ENCODE measurements at places on chromosomes 16 and 17. TPM values are rescaled to one million over a fixed set of nuclear protein-coding genes. Genes with fewer than 3 reads are reported as not detected.

The NPIPA2 gene
- total RNA-seq = 0.87 TPM

The FSCN2 gene
- 3.1 TPM for total RNA-seq

The WFDC1 gene
- total RNA-seq = 3.5 TPM

DNA sequence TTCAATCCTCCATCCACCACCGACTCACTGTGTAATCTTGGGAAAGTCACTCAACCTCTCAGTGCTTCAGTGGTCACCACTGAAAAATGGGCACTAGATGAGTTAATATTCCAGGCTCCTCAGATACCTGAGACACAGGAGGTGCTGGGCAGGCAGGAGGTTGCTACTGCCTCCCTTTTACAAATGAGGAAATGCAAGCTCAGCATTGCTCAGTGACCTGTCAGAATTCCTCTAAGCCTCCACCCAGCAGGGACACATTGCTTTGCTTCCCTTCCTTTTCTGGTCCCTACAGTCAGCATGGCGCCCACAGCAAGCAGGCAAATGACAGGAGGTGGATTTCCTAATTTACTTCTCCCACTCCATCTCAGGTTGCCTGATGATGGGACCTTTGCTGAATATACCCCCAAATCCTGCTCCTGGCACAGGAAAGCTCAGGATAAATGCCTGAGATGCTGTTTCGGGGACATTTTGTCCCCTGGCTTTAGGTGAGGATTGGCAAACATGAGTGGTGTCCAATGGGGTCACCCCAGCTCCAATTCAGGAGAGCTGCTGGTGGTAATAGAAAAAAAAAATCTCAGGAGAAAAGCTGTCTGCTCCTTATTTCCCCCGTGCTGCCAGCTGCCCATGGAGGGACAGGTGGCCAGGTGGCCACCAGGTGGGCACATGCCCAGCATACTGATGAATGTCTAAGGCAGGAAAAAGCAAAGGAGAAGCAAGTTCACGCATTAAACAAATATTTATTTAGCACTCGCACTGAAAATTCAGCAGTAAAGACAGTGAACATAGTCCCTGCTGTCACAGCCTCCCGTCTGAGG, 5.0 kb upstream of the KRT13 start:
- DNase-seq = no peak
- no peaks in the 10 kb centered on the region for H3K36me3 ChIP-seq
- no peak overlapping the region for H3K4me3 ChIP-seq
- no peaks in the 10 kb centered on the region for H3K27me3 ChIP-seq
- H3K27ac ChIP-seq = no peak overlapping the region
- H3K4me1 ChIP-seq = peaks cover 16% of the 10 kb centered on the region

- peaks cover 22% of the 10 kb centered on the region for H3K36me3 ChIP-seq
- no peaks in the 10 kb centered on the region for H3K27me3 ChIP-seq
- peak overlapping the region; percentile 98 for H3K27ac ChIP-seq
- H3K4me1 ChIP-seq = peaks cover 51% of the 10 kb centered on the region
- H3K4me3 ChIP-seq = peak overlapping the region; percentile 79
Measured at GRCh38 chr17:1486802-1487695, 5.4 kb downstream of the MYO1C start.

DNA sequence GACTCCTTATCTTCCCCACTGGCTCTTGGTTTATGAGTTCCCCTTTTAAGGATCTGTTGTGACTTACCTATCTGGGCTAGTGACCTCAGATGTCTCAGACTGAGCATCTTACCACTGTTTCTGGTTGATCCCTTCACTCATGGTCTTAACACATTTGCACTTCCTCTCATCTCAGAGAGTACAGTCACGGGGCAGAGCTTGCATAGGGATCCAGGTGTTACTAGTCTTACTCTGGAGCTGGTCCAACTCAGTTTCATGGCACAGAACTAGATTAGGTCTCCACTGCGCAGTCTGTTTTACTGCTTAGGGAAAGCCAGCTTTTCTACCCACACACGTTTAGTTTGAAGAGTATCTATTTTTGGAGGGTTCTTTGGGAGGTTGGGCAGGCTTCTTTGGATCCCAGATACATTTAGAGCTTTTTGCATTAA, 10.2 kb downstream of the GABARAPL2 start:
- DNase-seq = no peak
- H3K4me3 ChIP-seq = no peak overlapping the region
- no peaks in the 10 kb centered on the region for H3K27me3 ChIP-seq
- peaks cover 24% of the 10 kb centered on the region for H3K36me3 ChIP-seq
- no peaks in the 10 kb centered on the region for H3K4me1 ChIP-seq

Data from tibial nerve (tissue), 4 donors.